ENCODE measurements at places on chromosomes 1 and 21.
A peak's percentile ranks its signal among the peaks of the same experiment; 100 is the strongest.

- DNase-seq = no peak
These were observed 8.2 kb downstream of the TBX15 start for GRCh38 chr1:118979754-118980575.

- no peak for DNase-seq
These were observed 480.6 kb downstream of the CAMTA1 start for GRCh38 chr1:7265771-7266371.

GRCh38 chr21:36988536-36988935, 18.0 kb upstream of the RIPPLY3 start:
- DNase-seq = no peak

DNA sequence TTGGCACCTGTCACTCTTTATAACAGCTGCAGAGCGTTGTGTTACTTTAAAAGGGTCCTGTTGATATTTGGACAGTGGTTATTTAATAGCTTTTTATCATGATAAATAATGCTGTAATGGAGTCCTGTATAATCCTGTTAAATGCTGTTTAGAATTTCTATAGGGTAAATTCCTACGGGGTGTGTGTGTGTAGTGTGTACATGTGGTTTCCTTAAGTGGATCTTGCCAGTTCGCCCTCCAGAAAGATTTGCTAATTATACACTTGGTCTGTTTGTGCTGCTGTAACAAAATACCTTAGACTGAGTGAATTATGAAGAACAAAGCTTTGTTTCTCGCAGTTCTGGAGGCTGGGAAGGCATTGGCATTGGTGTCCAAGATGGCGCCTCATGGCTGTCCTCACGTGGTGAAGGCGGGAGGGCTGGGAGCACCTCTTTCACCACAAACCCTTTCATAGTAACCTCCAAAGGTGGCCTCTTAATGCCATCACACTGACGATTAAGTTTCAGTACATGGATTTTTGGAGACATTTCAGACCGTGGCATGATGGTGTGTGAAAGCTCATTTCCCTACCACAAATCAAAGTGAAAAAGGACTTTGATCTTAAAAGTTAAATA, 11.2 kb downstream of the PRMT2 start:
- no peak for DNase-seq

- no peak for DNase-seq
These were observed 18.4 kb downstream of the ATP1A4 start for GRCh38 chr1:160169553-160170399.

DNA sequence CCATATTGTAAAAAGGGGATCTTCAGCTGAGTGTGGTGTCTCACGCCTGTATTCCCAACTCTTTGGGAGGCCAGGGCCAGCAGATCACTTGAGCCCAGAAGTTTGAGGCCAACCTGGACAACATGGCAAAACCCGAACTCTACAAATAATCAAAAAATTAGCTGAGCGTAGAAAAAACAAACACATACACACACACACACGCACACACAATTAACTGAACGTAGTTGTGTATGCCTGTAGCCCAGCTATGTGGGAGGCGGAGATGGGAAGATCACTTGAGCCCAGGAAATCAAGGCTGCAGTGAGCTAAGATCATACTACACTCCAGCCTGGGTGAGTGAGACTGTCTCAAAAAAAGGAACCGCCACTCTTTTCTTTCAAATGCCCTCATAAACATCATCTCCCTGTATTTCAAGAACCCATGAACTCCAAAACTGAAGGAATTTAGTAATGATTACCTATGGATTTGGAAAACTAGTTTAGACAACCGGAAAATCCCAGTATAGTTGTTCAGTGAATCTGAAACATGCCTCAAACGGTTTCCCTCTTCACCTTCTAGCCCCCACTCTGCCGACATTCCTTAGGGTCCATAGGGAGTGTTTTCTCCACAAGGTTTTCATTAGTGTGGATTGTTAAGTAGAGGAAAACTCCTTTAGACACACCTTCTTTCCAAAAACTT, 4.5 kb downstream of the TXNIP start:
- DNase-seq = no peak

DNA sequence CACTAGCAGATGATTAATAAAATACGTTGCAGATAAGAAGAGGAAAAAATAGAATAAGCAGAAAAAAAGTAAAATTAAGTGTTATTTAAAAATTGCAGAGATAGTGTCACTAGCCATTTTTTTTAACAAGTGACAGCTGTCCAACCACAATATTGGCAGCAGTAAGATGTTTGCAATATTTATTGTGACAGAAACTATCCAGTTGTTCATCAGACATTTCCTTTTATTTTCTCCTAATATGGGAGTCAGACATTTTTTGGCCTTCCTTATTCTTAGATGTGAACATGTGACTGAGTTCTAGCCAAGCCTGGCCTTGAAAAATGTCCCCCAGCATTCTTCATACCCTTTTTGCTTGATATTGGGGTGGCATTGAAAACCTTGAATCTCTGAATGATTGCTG, 3.4 kb upstream of the SPAG17 start:
- no peak for DNase-seq

- DNase-seq = no peak
These were observed 29.9 kb downstream of the POFUT2 start for GRCh38 chr21:45257673-45258341.

- DNase-seq = no peak
These were observed 363.9 kb downstream of the RYR2 start for GRCh38 chr1:237405912-237406311.

GRCh38 chr1:54956726-54957125, 23.7 kb upstream of the TMEM61 start:
- no peak for DNase-seq

DNA sequence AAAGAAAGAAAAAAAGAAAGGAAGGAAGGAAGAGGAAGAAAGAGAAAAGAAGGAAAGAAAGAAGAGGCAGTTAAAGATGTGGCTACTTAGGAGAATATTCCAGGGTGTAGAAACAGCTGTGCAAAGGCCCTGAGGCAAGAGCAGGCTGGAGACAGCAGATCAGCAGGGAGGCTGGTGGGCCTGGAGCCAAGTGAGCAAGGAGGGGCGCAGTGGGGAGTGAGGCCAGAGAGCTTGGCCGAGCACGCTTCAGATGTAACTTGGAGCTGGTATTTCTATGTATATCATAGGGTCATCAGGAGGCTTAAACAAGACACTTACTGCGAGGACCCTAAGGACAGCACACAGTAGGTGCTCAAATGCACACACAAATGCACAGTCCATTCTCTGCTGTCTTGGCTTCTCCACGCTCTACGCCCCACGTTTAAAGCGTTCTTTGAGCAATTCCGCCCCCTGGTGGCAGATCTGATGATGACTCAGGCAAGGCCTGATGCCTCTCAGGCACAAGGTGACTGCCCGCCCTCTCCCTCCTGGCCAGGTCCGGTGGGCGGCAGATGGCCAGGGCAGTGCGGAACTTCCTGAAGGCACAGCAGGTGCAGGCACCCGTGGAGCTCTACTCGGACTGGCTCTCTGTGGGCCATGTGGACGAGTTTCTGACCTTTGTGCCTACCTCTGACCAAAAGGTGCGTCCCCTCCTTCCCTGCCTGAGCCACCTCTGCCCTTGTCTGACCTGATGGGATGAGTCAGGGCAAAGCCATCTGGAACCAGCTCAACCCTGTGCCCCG, 11.9 kb upstream of the PADI3 start:
- DNase-seq = peak; percentile 65

- no peak for DNase-seq
These were observed 39.0 kb upstream of the ARHGEF16 start for GRCh38 chr1:3415260-3416090.

DNA sequence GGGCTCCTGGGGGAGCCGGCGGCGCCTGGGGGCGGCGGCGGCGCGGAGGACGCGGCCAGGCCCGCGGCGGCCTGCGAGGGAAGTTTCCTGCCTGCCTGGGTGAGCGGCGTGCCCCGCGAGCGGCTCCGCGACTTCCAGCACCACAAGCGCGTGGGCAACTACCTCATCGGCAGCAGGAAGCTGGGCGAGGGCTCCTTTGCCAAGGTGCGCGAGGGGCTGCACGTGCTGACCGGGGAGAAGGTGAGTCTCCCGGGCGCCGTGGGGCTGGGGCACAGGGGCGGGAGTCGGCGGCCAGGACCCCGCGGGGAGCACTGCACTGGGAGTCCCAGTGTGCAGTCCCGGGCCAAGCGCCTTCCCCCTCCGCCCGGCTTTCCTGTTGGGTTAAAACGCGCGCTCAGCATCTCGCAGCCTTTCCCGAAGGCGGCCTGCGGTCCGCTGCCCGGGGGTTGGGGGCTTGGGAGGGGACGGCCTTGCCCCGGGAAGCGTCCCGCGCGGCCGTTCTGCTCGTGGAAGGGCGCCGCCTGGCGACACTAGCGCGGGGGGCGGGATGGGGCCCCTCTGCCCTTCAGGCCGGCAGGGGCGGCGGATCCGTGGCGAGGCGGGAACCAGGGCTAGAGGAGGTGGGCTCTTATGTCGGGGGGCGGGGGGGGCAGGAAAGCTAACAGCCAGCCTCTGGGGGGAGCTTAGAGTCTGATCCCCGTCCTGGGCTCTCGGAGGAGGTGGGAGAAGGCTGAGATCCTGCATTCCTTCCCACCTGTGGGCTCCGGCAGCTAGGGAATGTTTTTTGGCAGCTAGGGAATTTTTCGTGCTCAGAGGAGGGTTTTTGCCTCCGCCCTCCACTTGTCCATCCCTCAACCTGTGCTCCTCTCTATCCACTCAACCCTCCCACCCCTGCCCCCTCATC, 1.1 kb downstream of the HUNK start:
- no peak for DNase-seq

DNA sequence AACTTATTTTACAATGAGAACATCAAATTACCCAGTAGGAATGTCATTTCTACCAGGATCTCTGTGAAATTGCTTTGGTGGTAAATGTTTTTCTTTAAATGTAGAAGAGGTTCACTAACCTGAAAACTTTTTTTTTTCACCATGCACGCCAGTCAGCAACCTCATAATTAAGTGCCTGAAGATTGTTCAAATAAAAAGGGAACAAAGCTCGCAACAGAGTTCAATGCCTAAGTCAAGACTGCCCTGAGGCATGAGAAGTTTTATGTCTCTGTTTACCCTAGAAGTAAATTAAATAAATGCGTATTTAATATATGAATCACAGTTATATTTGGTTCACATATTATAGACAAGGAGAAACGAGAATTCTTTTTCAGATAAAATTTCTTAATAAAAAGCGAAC, 13.8 kb upstream of the SYDE2 start:
- DNase-seq = no peak

DNA sequence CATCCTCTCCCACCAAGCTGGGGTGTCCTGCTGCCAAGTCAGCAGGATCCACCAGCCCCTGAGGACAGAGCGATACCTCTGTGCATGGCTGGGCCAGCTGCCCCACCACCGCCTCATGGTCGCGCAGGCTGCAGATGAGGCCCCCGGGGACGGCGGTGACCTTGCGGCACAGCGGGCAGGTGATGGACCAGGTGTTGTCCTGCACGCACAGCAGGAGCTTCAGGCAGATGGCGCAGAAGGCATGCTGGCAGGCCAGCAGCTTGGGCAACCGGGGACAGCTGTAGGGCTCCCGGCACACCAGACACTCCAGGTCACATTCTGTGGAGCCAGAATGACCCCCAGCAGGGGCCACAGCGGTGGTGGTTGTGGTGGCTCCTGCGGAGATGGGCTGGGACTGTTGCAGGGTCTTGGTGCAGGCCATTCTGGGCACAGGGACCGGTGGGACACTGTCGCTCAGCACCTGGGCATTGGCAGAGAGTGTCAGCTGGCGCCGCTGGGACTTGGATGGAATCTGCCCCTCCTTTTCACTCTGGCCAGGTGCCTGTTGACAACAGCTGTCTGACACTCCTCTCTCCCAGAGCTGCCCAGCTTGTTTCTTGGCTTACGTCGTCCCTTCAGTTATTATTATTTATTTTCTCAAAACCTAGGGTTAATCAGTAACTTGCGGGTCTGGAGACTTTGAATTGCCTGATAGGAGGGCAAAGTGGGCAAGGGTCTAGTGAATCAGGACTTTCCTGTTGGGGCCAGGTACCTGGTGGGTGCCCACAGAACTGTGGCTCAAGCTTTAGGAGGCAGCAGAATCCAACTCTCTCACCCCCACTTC, at the start of gene RNF186:
Gene RNF186, minus strand, starts transcription at position 603 of the 823 bp plus-strand sequence. Its CDS starts 182 bp downstream, at position 421.
- no peak for DNase-seq

GRCh38 chr1:225474986-225475820, 47.4 kb upstream of the LBR start:
- DNase-seq = peak; percentile 85

- DNase-seq = no peak
These were observed 30.0 kb upstream of the NRDC start for GRCh38 chr1:51908499-51908898.

Data from NCI-H2107 (cell line).